ENCODE measurements at places on chromosomes 2 and 18.

GRCh38 chr2:105187531-105187930, 54.0 kb upstream of the GPR45 start:
- no peak for DNase-seq

DNA sequence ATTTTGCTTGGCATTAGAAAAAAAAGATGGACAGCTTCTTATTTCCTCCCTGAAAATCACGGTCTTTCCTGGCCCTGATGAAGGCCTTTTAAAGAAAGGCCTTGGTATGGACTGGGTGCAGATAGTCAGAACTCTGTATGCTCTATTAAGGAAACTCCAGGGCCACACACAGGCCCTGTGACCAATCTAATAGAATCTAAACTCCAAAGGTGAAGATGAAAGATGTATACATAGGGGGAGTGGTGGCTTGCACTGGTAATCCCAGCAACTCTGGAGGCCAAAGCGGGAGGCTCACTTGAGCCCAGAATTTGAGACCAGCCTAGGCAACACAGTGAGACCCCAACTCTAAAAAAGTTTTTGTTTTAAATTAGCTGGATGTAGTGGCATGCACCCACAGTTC, 37.3 kb downstream of the OXER1 start:
- DNase-seq: no peak

- DNase-seq: no peak
Observed at GRCh38 chr2:133054297-133054696, 384.3 kb upstream of the LYPD1 start.

- no peak for DNase-seq
Observed at GRCh38 chr2:72033636-72034035, 114.0 kb downstream of the CYP26B1 start.

- no peak for DNase-seq
Observed at GRCh38 chr2:147331790-147332419, 512.9 kb upstream of the ACVR2A start.

GRCh38 chr18:24810561-24811305, 350.3 kb downstream of the HRH4 start:
- no peak for DNase-seq

DNA sequence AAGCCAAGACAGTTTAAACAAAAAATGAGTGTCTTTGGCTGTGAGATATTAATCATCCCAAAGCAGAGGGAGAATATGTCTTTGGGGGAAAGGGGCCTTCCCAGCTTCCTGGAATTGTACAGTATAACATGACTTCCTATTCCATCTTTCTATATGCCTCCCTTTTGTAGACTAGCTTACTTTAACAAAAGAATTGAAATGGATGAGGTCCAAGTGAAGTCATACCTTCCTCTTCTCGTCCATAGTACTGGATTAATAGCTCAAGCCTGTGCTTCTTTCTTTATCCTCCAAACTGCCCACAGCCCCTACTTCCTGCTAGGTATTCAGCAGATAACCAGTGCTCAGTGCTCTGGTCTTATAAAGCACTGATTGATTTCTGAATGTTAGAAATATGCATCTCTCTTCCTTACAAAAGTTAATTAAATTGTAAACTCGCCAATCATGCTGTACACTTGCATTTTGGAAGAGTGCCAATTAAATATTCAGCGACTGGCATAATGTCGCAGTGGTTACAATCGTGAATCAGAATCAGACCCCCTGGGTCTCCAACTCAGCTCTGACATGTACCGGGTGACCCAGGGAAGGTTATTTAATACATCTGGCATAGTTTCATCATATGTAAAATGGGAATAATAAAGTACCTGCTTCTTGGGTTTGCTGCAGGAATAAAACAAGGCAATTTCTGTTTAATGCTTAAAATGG, 325.1 kb downstream of the RND3 start:
- DNase-seq: no peak

GRCh38 chr2:236523249-236523648, 46.4 kb upstream of the ACKR3 start:
- no peak for DNase-seq

DNA sequence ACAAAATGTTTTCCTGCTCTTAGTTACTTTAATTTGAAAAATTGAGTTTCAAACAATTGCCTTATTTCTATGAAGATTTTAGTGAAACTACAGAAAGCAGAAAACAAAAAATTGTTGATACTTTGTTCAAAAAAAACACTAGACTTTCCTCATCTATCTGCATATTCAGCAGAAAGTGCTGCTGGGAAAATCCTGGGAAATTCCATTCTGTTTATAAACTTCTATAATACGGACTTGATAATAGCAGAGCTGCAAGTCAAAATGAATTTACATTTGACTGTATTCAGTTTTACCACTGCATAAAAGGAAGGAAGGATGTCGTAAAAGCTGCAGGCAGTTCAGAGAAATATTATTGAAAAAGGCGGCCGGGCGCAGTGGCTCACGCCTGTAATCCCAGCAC, 24.9 kb upstream of the ERICH2 start:
- no peak for DNase-seq

DNA sequence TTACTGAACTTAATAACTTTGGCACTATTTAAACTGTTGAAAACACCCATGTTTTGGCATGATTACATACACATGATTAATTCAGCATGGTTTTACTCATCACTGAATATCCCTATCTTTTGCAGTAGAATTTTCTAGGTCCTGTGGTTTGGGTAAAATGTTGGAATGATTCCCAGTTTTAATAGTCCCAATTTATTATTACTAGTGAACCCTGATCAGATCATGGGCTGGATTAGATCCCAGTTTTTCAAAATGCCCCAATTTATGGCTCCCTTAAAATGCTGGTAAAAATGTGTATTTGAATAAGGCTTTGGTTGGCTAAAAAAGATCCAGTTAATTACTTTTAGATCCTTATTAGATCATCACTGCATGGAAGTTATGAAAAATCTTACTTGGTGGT, 273.6 kb upstream of the NRP2 start:
- DNase-seq: no peak

DNA sequence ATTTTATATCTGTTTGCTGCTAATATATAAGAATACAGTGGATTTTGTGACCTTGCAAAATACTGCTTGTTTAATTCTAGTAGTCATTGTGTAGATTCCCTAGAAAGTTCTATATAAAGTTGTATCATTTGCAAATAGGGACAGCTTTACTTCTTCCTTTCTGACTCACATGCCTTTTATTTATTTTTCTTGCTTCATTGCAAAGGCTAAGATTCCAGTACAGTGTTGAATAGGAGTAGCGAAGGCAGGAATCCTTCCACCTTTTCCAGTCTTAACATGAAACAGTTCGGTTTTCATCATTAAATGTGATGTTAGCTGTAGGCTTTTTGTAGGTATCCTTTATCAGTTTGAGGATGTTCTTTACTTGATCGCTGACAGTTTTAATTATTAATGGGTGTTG, 58.1 kb downstream of the DGKD start:
- no peak for DNase-seq

DNA sequence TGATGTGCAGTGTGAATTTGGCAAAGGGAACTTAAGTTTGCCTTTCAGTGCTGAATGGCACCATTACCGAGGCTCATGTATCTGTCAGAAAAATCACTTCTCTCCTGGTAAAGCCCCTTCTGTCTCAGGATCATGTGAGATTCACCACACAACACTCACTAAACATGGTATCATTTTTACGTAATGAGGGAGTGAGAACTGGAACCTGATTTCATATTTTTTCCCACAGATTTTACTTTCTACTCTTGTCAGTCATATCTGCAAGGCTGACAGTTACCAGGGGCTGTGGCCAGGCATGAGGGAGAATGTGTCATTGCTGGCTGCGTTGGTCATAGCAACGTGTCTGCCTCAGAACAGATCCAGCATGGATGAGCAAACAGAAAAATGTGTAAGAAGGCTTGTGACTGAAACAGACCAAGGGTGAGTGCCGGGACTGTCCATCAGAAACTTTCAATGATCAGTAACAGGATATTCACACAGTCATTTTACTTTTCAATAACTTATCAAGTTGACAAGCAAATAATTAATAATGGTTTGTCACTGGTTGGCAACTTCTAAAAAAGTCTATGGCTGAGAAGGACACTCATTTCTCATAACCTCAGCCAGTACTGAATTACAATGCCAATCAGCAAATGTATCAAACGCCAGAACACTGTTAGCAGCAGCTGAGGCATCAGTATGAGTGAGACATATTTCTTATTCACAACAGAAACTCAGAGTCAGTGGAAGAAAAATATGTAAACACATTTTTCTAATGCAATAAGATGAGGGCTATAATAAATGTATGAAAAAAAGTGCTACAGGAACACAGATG, 100.5 kb downstream of the CDC42EP3 start:
- no peak for DNase-seq

GRCh38 chr2:231124838-231125568, at the start of gene HTR2B:
Gene HTR2B, minus strand, starts transcription at chr2:231125042. Its CDS starts 1,278 bp downstream, at chr2:231123764.
- no peak for DNase-seq

- DNase-seq: no peak
Observed at GRCh38 chr18:73711256-73711655, 436.4 kb downstream of the FBXO15 start.

DNA sequence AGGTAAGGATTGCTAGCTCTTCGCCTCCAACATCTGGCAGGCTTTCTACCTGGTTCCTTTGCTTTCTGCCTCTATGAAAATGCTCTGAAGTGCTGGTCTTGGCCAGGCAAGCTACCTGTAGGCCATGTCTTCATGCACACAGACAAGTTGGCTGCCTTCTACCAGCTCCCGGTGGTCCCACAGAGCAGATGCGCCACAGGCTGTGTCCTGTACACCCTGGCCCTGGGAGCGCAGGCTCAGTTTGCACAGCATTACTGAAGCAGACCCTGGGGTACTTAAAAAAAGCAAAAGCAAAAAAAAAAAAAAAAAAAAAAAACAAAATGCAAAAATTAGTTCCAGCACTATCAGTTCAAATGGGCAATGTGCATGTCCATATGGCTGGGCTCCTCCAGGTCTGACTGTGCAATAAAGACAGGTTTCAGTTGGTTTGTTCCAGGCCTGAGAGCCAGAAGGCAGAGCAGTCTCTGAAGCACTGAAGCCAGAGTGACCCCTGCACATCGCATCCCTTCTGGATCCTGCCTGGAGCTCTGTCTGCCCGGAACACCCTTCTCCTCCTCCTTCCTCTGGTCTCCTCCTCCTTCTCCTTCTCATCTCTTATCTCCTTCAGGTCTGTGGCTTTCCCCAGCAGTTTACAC, 288.0 kb upstream of the REV1 start:
- no peak for DNase-seq

- no peak for DNase-seq
Observed at GRCh38 chr2:107393516-107393915, 433.2 kb upstream of the RGPD4 start.

- DNase-seq: no peak
Observed at GRCh38 chr2:160474319-160474645, 19.3 kb downstream of the RBMS1 start.

DNA sequence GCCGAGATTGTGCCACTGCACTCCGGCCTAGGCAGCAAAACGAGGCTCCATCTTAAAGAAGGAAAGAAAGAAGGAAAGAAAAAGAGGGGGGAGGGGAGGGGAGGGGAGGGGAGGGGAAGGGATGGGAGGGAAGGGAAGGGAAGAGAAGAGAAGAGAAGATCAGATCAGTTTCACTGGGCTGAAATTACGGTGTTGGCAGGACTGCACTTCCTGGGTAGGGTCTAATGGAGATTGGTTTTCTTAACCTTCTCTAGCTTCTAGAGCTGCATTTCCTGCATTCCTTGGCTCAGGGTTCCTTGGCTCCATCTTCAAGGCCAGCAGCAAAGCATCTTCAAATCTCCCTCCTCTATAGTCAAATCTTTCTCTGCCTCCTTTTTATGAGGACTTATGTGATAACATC, 349.1 kb upstream of the CRIM1 start:
- DNase-seq: no peak

All from thoracic aorta (tissue), 2 donors.